ENCODE measurements at places on chromosomes 2 and 18.

DNA sequence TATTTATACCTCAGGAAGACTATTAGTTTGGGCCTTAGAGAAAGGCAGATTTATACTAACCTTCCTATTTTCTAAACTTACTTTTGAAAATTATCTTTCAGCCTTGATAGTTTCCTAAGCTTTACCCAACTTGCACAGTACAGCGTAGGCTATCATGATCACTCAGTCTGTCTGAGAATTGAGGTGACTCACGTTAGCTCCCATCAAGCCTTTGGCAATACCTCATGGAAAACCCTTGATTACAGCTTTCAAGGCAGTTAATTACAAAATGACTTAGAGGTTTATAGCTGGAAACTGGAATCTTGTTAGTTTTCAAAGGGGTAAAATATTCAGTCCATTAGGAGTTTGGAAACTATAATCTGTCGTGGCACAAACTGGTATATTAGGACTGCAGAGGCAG, 26.4 kb upstream of the ARMC9 start:
- no peak for DNase-seq

- DNase-seq: no peak
Measured at GRCh38 chr2:24913911-24914310, 6.1 kb downstream of the ADCY3 start.

GRCh38 chr18:61285777-61286176, 47.5 kb upstream of the CDH20 start:
- no peak for DNase-seq

- no peak for DNase-seq
Measured at GRCh38 chr2:145524303-145524702, 1004.4 kb upstream of the ZEB2 start.
